ENCODE measurements at places on chromosomes 6 and 20.
A peak's percentile ranks its signal among the peaks of the same experiment; 100 is the strongest.

- no peak for DNase-seq
Measured at GRCh38 chr6:137269347-137269746, 50.2 kb upstream of the IFNGR1 start.

GRCh38 chr20:49938173-49939163 is 2.3 kb downstream of the RNF114 start:
- peak; percentile 75 for DNase-seq

- DNase-seq: no peak
Measured at GRCh38 chr6:144653885-144654505, 368.9 kb downstream of the UTRN start.

- no peak for DNase-seq
Measured at GRCh38 chr20:34842143-34842542, 16.7 kb upstream of the NCOA6 start.

DNA sequence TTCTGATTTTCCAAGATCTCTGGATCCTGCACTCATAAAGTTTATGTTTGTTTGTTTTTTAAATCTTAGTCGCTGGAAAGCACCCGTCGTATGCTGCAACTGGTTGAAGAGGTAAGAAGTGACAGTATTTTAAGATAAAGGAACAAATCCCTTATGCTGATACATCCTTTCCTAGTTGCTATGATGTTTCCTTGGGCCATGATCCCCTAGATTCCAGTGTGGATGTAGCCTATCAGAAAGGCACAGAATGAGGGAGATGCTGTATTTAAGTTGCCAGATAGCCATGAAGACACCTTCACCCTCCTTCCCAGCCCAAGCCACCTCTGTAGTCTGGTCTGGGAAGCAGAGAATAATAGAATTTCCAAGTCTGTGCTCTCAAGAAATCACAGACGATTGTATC is 59.0 kb downstream of the SNAP25 start:
- DNase-seq: no peak

DNA sequence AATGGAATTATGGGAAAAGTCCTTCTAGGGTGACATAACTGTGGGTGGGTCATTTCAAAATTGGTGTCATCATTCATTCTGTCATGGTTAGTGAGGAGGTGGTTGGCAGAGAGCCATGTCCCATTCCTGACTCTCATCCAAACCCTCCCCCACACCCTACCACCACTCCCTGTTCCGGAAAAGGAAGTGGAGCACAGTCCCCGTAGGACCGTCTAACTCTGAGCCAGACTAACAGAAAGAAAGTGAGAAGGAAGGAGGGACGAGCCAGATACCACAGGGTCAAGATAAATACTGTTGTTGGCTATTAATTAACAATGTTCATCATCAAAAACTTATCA is 4.8 kb downstream of the TRIM10 start:
- DNase-seq: peak; percentile 10

- no peak for DNase-seq
Measured at GRCh38 chr20:35341366-35342028, 49.3 kb upstream of the FAM83C start.

DNA sequence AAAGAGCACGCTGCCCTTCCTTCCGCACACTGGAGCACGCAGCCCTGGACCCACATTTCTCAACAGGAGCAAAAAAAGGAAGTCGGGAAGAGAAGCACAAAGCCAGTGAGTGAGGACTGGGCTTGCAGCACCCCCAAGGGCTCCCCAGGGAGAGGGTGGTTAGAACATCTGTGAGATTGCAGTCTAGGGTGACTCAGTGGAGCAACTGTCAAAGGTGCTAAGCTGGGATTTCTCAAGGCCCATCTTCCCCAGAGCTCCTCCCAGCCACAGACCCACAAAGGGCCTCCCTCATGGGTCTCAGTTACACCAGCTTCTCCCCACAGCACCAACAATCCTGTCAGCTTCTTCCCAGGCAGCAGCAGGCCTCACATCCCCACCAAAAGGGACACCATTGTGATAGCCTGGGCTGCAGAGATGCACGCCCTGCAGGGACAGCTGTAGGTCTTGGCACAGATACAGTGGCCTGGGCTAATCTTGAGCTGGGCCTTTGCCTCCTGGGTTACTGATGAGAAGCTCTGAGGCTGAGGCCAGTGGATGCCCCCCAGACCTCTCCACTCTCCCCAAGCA is 39.6 kb upstream of the CD93 start:
- DNase-seq: no peak

DNA sequence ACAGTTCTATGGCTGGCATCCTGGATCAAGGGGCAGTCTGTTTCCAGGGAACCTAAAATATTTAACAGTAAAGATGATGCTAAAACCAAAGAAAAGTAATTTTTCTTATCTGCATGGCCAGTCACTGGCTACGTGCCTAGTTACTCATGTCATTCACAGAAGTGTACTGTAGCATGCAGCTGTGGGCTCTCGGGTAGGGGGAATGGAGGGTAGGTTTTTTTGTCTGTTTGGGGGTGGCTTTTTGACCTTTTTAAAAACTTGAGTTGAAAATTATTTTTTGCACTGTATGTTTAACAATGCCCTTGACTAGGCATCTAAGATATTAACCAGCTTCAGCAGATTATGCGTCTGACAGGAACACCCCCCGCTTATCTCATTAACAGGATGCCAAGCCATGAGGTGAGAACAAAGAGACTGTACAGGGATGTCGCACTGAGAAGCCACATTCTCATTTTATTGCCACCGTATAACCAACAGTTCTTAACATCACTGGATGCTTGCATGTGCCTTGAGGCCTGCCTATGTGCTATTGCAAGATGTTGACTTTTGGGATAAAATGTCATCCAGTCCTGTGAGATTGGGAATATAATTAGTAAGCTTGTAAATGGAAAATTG is 30.3 kb upstream of the MAPK13 start:
- DNase-seq: no peak

DNA sequence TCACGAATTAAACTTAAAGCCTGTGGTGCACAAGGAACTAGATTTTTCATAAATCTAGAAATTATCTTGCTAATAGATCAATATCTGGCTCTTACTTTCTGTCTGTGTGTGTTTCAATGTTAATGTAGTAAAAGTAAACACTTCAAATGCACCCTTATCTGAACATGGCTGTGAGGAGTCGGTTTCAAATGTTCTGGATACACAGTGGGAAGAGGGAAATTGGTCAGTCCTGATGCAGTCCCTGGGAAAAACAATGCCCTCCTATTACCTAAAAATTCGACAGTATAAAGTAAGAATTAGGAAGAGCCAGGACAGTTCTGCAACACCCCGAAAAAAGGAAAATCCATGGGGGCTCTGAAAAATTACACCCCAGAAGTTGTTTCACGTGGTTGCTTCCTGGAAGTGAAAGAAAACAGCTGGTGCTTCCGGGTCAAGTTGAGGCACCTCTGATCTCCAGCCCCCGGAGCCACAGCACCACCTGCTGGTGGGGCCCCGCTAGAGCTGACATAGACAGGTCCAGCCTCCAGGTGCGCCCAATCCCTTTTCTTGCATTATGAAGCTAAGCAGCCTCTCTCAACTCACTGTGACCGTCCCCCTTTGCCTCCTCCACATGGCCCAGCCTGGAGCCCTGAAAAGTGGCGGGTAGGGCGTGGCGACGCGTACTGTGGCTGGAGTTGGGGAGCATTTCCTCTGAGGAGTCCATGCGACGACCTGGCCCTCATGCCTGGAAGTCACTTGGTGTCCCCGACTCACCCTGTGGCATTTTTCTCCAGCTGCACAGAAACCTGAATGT is 8.3 kb downstream of the SEMG2 start:
- DNase-seq: no peak

DNA sequence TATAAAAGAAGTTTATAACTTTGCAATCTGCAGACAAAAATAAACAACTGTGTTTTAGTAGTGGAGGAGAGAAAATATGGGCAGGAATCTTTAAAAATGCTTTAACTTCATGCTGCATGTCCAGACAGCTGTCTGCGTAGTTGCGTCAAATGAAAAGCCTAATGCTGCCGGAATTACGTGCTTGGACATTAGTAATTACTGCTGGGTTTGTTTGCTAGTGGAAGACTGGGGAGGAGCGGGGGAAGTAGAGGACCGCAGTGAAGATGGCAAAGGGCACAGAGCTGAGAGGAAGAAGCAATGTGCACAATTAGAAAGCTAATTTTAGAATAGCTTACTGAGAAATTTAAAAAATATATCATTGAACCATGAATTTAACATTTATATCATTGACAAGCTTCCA is 2.4 kb downstream of the SNAP25 start:
- DNase-seq: no peak

DNA sequence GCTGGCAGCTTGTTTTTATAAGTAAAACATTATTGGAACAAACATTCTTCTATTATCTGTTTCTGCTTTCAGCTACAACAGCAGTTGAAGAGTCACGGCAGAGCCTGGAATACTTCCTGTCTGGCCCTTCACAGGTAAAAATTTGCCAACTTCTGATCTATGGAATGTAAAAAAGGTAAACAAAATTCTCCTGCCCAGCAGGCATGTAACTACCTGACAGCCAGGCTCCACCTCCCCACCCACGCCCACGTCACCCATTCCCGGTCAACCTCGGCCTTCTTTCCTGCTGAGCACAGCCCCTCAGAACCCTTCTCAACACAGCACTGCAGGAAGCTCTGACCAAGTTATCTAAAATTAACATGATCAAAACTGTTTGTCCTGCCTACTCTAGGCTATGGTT is 166.0 kb downstream of the DLL1 start:
- DNase-seq: no peak

- DNase-seq: no peak
Measured at GRCh38 chr6:46484081-46484820, 7.0 kb downstream of the RCAN2 start.

DNA sequence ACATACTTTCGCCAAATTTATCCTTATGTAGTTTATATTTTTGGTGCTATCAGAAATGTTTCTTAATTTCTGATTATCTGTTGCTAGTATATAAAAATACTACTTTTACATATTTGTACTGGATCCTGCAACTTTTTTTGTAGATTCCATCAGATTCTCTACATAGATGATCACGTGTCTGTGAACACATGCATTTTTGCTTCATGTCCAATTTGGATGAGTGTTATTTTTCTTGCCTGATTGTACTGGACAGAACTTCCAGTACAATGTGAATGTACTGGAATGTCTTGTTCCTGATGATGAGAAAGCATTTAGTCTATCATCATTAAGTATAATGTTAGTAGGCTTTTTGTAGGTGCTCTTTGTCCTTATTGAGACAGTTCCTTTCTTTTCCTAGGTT is 25.0 kb upstream of the SSR1 start:
- DNase-seq: no peak

DNA sequence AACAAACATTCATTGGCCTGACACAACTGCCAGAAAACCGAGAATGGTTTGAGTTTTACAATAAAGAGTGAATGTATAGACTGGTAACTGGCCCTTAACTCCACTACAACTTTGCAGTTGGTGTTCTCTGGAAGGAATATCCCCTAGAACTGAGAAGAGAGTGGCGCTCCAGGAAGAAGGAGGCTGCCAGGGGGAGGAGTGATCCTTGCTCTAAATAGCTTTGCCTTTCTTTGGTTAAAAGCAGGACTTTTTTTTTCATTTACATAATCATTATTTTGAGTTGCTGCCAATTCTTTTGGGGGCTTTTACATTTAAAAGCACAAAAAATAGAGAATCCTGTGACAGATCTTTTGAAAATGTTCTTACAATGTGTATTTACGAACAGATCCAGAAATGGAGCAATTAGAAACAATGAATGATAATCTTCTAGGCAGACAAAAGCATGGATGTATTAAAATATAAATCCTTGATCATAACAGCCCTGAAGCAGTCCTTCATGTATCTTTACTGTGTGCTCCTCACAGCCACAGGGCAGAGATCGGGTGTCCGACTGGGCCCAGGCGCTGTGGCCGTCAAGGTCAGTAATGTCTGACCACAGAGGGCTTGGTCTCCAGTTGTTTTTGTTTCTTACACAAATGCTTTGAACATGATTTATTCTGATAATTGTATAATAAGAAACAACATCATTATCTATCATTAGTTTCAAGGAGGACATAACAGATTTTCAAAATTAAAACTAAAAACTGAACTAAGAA is 612.2 kb downstream of the HDGFL1 start:
- DNase-seq: no peak

GRCh38 chr6:170227521-170227983 is 63.3 kb downstream of the DLL1 start:
- DNase-seq: no peak

DNA sequence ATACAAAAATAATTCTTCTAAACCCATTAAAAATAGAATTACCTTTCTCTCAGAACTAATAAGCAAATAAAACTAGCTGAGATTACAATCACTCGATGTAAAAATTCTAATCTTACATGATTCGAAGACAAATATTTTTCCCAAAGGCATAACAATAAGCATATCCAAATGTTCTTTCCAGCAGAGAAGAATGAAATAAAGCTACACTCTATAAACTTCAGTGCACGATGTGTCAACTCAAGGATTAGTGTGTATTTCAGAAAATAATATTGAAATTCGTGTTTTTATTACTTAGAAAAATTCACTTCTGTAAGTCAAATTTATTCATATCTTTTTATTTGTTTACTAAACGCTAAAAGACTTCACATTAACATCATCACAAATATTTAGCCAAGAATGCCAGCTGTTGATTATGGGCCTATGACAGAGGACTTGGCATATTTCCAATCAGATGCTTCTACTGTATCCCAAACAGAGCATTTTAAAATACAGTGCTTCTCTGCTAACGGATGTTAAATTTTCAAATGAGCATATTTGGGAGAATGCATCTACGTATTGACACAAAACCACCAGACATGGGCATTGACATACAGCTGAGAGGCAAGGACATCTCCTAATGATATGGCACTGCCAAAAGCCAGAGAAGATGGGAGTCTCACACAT is 54.7 kb upstream of the PDE7B start:
- DNase-seq: peak; percentile 71

- DNase-seq: no peak
Measured at GRCh38 chr20:62921119-62921687, 5.1 kb downstream of the DIDO1 start.

DNA sequence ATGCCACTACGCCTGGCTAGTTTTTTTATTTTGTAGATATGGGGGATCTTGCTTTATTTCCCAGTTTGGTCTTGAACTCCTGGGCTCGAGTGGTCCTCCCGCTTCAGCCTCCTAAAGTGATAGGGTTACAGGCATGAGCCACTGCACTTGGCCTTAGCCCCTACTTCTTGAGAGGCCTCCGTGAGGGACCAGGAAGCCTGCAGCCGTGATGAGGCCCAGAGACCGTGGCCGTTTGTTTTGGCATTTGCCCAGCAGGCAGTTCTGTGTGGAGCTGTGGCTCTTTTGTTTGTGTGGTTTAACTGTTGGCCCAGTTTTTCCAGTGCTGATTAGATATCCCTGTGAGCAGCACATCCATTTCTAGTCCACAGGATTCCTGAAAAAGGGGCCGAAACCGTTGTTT is 39.8 kb downstream of the SRSF3 start:
- no peak for DNase-seq

DNA sequence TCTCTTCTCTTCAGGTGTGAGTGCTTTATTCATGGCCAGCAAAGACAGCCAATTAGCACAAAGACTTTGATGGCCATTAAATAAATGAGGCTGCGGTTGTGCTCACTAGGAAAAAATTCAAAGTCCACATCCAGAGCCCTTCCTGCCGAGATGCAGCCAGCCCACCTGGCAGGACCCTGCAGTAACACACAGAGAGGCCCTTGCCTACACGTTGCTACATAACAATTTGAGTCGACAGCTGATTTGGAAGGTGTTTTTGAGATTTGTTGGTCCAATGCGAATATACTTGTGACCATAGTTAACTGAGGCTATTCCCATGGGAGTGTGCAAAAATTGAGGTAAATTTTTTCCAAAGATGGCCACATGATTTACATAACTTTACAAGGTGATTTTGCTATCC is 605.4 kb upstream of the HTR1E start:
- no peak for DNase-seq

GRCh38 chr20:40442181-40442963 is 246.7 kb downstream of the MAFB start:
- no peak for DNase-seq

- no peak for DNase-seq
Measured at GRCh38 chr6:1267057-1267732, 44.7 kb upstream of the FOXQ1 start.

Measured in muscle of arm (tissue), 14 donors.